ENCODE measurements at places on chromosomes 1 and 21.

DNA sequence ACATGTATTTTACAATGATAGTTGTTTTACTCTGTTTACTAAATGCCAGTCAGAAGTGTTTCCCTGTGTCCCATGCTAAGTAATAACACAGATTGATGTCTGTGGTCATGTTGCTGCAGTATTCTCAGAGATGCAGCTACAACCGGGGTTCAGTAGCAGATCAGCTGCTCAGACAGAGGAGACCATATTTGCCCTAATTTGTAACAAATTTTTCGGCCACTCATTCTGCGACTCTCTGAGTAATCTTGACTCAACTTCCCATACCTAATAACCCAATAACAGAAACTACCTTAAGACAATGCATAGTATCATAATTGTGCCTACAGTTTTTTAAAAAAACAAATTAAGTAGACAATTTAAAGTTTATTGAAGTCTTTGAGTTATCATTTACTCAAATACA, 32.6 kb downstream of the NIBAN1 start:
- DNase-seq = no peak

- DNase-seq = peak; percentile 84
Measured at GRCh38 chr1:18970762-18971161, 14.3 kb upstream of the IFFO2 start.

- no peak for DNase-seq
Measured at GRCh38 chr21:26632691-26633090, 59.6 kb upstream of the CYYR1 start.

DNA sequence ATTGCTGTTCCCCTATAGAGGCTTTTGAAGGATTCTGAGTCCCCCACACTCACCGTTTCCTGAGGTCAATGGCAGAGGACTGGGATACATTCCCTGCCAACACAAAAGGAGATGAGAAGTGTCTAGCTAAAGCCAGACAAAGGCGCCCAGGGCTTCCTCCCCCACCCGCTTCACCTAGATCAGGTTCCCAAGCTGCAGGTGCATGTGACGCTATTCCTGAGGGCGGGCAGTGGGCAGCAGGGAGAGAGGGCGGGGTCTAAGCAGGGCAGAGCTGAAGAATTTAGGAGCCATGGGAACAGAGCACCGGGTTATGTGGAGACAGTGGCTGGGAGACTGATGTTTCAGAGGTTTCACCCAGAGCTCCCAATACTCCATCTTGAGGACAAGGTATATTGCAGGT, 6.0 kb upstream of the ARHGEF2 start:
- no peak for DNase-seq

DNA sequence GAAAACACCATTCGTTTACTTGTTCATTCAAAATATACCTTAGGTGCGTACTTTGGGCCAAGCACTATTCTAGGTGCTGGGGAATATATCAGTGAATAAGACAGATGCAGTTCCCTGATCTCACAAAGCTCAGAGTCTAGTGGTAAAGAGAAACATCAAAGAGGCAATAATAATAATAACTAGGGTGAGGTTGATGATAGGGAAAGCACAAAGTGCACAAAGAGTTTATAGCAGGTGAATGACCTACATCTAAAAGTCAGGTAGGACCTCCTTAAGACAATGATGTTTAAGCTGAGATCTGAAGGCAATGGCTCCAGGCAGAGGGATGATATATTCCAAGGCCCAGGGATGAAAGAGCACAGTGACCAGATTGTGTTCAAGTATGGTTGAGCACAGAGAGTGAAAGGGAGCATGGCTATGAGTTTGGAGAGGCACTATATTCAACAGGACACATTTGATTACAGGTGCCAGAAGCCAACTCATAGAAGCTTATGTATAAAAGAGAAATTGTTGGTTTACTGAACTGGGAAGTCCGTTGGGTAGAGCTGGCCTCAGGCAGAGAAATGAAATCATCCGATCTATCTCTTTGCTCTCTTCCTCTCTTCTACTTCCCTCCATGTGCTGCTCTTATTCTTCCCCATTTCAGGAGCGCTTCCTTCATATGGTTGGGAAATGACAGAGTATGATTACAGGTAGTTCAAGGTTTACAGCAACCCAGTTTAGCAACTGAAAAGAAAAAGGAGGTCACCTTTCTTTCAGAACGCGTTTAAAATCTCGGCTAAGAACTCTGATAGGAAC, 23.0 kb upstream of the CCT8 start:
- no peak for DNase-seq

Measured in epithelial cell of esophagus (primary cell).